Endodermal cell (in vitro differentiated cells): ENCODE measurements at places on chromosomes 5 and 9. TPM values are rescaled to one million over a fixed set of nuclear protein-coding genes. Genes with fewer than 3 reads are reported as not detected.
A peak's percentile ranks its signal among the peaks of the same experiment; 100 is the strongest.

The FOXD4 gene
- 0.25 TPM in 1 of 3 replicates, not detected in the others for total RNA-seq

DNA sequence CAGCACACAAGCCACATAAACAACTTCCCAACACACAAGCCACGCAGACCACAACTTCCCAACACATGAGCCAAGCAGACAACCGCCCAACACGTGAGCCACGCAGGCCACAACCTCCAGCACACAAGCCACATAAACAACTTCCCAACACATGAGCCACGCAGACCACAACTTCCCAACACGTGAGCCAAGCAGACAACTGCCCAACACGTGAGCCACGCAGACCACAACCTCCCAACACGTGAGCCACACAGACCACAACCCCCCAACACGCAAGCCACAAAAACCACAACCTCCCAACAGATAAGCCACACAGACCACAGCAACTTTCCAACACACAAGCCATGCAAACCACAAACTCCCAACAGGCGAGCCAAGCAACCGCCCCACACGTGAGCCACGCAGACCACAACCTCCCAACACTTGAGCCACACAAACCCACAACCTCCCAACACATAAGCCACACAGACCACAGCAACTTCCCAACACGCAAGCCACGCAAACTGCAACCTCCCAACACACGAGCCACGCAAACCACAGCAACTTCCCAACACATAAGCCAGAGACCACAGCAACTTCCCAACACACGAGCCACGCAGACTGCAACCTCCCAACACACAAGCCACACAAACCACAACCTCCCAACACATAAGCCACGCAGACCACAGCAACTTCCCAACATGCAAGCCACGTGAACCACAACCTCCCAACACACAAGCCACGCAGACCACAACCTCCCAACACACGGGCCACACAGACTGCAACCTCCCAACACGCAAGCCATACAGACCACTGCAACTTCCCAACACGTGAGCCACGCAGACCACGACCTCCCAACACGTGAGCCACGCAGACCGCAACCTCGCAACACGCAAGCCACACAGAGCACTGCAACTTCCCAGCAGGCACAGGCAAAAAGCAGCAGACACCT, 10.1 kb downstream of the BRD9 start:
- no peak for DNase-seq

DNA sequence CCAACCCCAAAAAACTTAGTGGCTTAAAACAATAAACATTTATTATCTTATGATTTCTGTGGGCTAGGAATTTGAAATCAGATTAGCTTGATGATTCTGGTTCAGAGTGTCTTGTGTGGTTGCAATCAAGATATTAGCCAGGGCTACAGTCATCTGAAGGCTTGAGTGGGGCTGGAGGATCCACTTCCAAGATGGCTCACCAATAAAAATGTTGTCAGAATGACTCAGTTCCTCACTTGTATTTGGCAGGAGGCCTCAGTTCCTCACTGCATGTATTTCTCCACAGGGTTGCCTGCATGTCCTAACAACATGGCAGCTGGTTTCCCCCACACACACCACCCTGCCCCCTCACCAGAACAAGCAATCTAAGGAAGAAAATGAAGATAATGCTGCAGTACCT, 98.2 kb upstream of the NIPBL start:
- no peak for DNase-seq

DNA sequence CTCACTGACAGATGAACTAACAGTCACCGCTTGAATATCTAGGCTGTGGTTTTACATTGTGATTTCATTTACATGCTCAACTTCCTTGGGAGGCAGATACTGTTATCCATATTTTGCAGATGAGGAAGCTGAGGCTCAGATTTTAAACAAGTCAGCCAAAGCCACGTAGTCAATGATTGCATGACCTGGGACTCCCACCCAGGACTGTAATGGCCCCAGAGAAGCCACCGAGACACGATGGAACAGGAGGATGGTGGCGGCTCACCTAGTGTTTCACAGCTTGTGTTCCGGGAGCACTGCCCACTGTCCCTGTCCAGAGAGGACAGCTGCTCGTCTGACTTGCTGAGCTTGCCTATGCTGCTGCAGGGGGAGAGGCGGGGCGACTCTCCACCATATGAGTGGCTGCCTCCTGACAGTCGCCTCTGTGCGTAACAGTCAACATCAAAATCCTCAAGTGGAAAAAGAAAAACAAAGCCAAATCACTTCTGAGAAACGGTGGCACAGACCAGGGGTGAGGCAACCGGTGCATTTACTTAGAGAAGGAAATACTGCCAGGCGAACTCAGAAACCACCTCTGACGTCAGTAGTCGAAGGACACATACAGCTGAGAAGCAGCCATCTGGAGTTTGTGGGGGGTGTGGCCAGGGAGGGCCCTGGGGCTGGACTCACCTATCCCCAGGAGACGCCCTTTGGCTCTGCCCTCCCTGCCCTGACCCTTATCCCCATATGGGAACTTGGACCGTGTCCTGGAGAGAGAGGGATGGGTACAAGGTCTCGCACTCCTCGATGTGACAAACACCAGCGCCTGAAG, 82.5 kb downstream of the PRRT1B start:
- DNase-seq = no peak

DNA sequence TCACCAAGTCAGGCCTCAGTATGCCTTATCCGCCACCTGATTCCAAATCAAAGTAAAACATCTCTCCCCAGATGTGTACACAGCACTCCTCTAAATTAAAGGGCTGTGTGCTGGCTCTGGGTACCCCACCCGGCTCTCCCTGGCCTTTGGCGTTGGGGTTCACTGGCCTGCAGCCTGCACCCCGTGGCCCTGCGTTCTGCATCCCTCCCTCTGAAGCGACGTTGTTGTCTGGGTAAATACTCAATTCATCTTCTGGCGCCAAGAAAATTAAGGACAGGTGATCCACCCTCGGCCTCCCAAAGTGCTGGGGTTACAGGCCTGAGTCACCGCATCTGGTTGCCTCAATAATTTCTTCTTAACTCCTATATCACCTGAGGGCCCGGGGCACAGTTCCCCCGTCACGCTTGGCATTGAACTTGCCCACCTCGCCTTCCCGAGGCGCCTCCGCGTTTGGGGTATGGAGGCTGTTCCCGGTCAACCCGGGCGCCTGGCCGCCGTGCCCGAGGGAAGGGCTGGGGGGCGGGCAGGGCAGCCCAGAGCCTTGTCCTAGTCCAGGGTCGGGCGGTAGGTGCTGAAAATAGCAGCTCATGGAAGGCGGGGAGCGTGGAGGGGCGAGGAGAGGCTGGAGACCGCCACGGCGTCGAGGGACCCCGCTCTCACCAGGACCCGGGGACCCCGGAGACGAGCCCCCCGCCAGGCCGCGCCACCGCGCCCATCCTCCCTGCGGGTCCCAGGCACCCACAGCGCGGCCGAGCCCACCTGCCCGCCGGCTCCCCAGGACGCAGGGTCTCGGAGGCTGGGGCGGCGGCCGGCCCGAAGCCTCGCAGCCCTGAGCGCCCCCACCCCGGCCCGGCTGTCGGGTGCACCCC, 531 bp downstream of the ABO start:
- peak; percentile 57 for DNase-seq

DNA sequence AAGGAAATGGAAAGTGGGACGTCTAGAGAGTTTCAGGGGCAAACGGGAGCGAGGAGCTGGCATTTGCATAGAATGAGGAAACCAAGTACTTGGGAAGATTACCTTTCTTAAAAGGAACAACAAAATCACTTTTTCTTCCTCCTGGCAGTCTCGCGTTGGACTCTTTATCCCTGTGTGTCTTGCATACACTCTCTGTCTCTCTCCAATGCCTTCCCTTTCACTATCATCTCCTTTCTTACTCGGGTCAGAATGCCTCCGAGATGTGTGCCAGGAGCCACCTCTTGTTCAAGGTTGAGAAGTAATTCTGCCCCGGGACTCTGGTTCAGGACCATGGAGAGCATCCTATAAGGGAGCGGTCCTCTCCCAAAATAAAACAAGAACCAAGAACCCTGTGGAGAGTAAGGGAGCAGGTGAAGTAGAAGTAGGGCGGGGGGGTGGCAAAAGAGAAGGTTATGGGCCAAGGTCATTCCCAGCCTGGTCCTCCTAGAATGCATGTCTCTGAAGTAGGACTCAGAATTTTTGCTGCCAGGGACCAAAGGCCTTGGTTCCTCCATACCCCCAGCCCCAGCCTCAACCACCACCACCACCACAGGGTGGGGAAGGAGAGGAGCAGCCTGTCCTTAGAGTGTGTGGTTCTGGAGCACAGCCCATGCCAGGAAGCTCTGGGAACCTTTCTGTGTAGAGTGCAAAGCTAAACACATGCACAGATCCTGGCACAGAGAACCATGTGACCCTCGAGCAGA, 72.1 kb upstream of the ARAP3 start:
- DNase-seq = peak; percentile 92

- DNase-seq = no peak
Measured at GRCh38 chr5:78669331-78669730, 20.8 kb upstream of the LHFPL2 start.

GRCh38 chr9:129551393-129551973, 69.4 kb downstream of the C9orf50 start:
- DNase-seq = peak; percentile 35
